ENCODE measurements at places on chromosomes 1 and 21. TPM values are rescaled to one million over a fixed set of nuclear protein-coding genes. Genes with fewer than 3 reads are reported as not detected.

The F5 gene
- total RNA-seq: not detected

The RGS7 gene
- total RNA-seq: not detected

The SYPL2 gene
- not detected for total RNA-seq

The GPR153 gene
- total RNA-seq: not detected

The VTCN1 gene
- total RNA-seq: not detected

The PPFIA4 gene
- total RNA-seq: 2.7 TPM

The S100A14 gene
- total RNA-seq: not detected

The SH3BP5L gene
- total RNA-seq: 24.5 TPM

The GJC2 gene
- total RNA-seq: 0.53 TPM

The GJA4 gene
- not detected for total RNA-seq
